Stomach (tissue), 19 donors: ENCODE measurements at places on chromosomes 11 and 22. TPM values are rescaled to one million over a fixed set of nuclear protein-coding genes. Genes with fewer than 3 reads are reported as not detected.

STX5 gene
- total RNA-seq, result 48.1 TPM

LUZP2 gene
- not detected for total RNA-seq

GRCh38 chr22:23767673-23768548, at the start of gene CHCHD10:
Gene CHCHD10 (minus strand): TSS chr22:23767972. CDS start chr22:23767874, 98 bp downstream.
- DNase-seq, result peak; percentile 85

DNA sequence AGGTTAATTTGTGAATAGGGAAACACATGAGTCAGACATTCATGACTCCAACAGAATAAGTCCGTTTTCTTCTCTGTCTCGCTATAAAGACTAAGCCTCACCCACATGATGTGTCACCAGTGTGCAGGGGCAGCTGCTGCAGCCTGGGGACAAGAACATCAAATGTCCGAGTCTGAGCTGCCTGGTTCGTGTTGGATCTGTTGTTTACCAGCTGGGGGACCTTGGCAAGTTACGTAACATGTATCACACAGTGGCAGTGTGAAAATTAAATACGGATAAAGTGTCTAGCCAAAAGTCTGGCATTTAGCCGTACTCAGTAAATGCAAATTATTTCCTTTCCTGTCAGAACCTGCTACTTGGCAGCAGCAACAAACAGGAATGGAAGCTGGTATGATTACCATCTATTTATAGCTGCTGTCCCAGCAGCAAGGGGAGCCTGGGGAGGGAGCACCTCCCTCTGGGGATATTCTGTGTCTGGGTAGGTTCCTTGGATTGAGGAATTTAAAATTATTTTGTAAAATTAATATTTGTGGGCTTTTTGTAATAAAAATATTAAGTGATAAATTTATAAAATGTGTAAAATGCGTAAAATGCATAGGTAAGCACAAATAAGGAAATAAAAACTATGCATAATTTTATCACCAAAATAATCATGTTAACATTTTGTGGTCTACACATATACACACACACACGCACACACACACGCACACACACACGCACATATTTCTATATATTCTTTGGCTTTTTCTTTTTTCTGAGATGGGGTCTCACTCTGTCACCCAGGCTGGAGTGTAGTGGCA, 1.3 kb upstream of the CLDN25 start:
- peak; percentile 63 for DNase-seq

- DNase-seq, result no peak
Measured at GRCh38 chr11:35531246-35531645, 5.8 kb upstream of the PAMR1 start.
